ENCODE measurements at places on chromosomes 12 and 14. TPM values are rescaled to one million over a fixed set of nuclear protein-coding genes. Genes with fewer than 3 reads are reported as not detected.

- DNase-seq, result no peak
Measured at GRCh38 chr12:27104546-27104945, 22.2 kb upstream of the C12orf71 start.

- DNase-seq, result no peak
Measured at GRCh38 chr12:40378691-40379090, 153.9 kb downstream of the LRRK2 start.

DNA sequence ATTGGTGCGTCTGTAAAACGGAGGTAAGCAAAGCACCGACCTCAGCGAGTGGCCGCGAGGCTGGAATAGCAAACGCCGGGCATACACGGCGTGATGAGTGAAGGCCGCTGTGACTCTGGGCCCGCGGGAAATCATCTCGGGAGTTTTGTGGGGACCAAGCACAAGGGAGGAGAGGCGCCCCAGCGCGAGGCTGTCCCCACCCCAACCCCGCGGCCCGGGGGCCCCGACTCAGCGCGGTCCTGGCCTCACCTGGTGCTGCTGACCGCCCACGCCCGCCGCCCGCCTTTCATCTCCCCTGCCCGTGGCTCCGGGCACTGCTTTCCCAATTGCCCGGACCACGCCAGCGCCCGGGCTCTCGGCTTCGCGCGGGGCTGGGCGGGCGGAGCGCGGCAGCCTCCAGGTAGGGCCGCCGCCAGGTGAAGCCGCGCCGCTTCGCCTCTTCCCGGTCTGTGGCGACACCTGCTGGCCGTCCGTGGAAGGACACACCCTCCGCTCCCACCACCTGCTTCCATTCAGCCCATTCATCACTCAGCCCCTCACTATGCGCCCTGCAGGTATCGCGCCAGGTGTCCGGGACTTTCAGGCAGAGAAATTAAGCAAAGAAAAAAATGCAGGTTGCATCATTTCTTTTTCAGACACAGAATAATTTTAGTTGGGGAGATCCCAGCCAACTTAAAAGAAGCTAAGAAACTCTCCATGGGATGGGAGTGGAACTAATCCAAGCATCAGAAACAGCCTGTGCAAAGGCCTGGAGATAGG, 360.4 kb downstream of the MED13L start:
- DNase-seq, result peak; percentile 13

- DNase-seq, result no peak
Measured at GRCh38 chr12:55929306-55929791, 1.6 kb upstream of the DGKA start.

DNA sequence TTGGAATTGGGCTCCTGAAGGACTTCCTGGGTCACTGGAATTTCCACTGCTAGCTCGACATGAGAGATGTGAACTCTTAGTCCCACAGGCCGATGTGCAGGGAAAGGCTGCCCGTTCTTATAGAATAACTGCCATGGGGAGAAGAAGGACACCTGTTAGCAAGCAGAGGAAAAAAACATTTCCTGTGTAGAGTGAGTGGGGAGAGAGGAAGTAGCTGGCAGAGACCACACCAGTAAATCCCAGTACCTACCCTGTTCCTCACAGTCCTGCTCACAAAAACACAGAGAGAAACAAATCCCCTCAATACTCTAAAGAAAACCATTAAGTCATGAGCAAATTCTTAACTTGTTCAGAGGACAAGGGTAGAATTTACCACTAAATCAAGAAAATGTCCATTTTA, 29.5 kb downstream of the AREL1 start:
- no peak for DNase-seq

- peak; percentile 52 for DNase-seq
Measured at GRCh38 chr14:99884834-99885648, 91.8 kb downstream of the EML1 start.

DNA sequence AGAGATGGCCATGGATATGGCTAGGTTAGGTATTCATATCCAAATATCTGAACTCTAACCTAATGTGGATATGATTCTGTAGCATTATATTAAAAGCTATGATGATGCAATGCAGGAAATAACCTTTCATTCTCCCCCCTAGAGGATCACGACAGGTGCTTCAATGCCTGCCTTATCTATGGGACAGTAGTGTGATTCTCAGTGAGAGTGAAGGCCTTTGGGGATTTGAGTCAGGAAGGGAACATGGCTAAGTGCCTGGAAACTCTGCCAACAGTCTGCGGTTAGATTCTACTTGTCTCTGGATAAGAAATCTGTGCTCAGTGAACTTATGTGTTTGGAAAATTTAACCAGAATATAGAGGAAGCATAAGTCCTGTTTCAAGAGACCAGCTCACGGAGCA, 81.8 kb downstream of the SLC38A1 start:
- DNase-seq, result no peak

DNA sequence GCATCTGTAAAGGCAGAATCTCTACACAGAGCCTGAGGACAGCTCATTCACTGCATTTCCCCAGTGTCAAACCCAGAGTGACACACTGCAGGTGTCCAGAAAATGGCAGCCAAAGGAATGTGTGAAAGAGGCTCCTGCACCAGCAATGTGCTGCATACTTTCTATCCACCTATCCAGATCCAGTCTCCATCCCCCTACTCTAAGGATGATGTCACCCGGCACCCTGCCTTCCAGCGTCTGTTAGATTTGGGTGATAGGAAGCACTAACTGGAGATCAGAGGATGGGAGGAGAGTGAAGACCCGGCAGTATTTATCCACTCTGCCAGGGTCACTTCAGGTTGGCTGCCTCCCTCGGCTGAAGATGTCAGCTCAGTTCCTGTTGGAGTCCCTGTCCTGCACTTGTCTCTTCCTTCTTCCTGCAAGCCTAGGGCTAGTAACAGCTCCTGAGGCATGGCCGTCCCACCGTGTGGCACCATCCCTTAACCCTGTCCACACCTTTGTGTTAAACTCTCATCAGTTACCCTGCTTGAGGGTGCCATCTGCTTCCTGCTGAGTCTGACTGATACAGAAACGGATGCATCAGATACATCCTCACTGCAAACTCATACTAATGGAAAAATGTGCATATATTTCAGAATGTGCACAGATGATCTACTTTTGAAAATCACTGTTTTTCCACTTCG, 13.0 kb upstream of the GPR68 start:
- no peak for DNase-seq

- DNase-seq, result peak; percentile 92
Measured at GRCh38 chr12:63917864-63918799, 73.6 kb downstream of the SRGAP1 start.

DNA sequence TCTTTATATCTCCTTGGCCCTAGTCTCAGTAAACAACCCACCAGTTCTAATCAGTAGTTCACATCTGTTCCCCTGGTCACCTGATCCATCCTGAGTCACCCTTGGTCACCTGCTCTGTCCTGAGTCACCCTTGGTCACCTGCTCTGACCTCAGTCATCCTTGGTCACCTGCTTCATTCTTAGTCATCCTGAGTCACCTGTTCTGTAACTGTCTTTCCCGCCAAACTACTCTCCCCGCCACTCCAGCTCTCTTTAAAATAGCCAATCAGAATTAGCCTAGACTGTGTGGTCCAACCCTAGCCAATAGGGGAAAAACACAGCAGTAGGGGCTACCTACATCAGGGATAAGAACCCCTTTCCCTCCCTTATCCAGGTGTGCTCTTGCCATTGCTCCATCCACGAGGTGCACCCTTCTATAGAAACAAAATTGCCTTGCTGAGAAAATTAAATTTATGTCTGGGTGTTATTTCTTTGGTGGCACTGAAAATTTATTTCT, 245.4 kb upstream of the DIO3 start:
- no peak for DNase-seq

DNA sequence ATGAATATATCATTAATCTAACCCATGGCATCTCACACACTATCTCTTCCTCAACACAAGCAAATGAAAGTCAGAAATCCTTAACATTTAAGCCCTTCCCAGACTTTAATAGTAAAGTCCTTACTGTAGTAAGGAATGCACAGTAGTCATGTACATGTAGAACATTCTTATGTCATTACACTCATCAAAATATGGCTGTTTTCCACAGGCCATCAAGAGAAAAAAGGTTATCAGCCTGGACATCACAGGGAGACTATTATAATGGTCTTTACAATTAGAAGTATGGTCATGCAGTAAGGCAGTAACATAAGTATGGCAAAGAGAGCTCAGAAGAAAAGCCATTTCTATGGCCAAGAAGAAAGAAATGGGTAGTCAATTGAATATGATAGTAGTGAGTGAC, 121.2 kb downstream of the SLC6A15 start:
- no peak for DNase-seq

- DNase-seq, result no peak
Measured at GRCh38 chr14:63875311-63875710, 22.5 kb downstream of the SYNE2 start.

GRCh38 chr12:68780731-68781130, 27.2 kb upstream of the MDM2 start:
- no peak for DNase-seq

The PKP2 gene
- total RNA-seq, result 27.5 TPM

The TMEM229B gene
- 0.93 TPM for total RNA-seq

The MMP17 gene
- 0.38 TPM for total RNA-seq

The LRRK2 gene
- not detected for total RNA-seq

The RFX4 gene
- not detected for total RNA-seq
